NCI-H345 (cell line): ENCODE measurements at places on chromosomes 12 and 14.

- no peak for DNase-seq
Observed at GRCh38 chr12:47351526-47351925, 271.8 kb upstream of the AMIGO2 start.

- no peak for DNase-seq
Observed at GRCh38 chr12:24045816-24046257, 96.4 kb upstream of the SOX5 start.

DNA sequence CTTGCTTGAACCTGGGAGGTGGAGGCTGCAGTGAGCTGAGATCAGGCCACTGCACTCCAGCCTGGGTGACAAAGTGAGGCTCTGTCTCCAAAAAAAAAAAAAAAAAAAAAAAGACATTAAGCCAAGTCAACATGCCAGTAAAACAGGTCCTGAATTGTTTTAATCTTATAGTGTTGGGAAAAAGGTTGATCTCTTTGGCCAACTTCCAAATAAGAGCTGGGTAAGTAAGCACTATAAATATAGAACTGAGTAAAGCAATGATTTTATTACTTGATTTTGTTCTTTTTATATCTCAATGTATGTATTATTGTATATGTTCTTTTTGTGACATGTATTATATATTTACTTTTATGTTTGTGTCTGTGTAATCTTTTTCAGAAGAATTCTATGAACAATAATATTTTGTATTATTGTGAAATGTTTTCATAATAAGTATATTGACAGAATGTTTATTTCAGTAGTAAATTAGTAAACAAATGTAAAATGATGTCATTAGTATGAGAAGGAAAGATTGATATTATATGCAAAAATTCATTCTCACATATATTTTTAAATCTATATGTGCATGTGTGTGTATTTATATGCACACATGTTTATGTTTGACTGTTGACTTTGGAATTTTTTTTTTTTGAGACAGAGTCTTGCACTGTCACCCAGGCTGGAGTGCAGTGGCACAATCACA, 9.6 kb upstream of the AKAP6 start:
- DNase-seq, result peak; percentile 44

DNA sequence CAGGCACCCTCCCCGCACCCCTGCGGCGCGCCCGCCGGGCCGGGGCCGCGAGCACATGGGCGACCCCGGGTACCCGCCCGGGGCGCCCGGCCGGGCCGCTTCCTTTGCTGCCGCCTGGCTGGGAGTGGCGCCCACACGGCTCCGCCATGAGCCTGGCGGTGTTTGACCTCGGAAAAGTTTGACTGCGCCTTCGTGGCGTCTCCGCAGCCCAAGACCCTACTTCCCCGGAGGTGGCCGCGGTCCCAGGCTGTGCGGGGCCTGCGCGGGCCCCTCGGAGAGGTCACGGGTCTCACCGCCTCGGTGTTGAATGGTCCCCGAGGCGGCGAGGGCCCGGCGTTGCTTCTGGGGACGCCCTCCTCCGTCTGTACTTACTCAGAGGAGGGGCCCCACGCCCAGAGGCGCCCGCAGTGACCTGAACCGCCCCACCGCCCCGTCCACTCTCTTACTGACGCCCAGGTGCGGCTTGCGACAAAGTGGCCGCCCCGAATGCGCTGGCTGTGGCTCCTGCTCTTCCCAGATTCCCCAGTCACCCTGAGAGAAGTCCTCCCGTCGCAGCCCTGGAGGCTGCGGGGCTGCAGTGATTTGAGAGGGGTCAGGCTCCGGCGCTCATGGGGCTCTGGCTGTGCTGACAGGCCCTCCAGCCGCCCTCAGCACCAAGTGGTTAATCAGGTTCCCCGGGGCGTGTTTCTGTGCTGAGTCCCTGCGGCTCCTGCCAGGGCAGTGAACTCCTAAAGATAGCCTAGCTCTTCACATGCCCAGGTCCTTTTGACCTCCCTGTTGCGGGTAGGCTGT, 5.8 kb downstream of the KMT5A start:
- no peak for DNase-seq

DNA sequence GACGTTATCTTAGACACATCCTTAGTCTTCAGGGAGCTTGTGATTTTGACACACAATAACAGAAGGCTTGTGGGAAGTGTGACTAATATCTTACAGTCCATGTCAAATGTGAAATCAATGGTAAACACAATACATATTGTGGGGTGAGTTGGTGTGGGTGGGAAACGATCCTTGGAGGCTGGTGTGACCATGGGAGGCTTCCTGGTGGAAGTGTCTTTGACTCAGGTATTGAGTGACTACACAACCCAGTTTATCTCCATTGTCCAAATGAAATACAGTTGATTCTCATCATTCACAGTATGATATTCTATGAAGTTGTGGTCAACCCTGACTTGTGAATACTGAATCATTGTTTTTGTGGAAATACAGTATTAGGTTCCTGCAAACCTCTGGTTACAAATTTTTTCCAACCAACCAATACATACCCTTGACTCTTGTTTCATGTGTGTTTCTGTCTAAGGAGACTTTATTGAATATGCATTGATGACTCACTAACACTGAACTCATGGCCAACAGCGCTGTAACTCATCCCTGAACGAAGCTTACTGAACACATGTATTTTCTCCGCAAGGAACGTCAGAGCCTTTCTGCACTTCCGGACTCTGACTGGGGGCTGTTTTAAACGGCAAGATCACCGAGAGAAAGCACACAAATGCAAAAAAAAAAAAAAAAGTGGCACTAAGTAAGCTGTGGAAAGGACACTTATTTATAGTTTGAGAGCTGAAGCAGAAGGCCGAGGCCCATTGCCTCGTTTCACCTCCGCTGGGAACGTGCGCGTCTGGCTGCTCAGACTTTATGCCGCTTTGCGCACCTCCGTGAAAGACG, 59.0 kb downstream of the CLMN start:
- no peak for DNase-seq

DNA sequence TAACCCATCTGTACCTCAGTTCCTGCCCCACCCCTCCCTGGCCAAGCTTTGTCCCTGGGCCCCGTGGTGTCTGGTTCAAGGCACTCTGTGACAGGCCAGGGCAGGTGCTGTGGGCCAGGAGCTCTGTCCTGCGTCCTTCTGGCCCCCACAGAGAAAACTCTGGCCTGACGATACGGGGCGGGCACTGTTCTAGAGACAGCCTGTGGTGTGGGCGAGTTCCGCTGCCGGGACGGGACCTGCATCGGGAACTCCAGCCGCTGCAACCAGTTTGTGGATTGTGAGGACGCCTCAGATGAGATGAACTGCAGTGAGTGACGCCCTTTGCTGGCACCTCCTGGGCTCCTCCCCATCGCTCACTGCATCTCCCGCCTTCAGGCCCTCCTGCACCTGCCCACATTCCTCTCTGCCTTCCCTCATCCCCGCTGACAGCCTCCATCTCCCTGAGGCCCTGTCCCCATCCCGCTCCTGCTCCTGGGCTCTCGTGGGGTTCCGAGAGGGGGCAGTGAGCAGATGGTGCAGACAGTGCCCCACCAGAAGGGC, 22.8 kb upstream of the NXPH4 start:
- no peak for DNase-seq

DNA sequence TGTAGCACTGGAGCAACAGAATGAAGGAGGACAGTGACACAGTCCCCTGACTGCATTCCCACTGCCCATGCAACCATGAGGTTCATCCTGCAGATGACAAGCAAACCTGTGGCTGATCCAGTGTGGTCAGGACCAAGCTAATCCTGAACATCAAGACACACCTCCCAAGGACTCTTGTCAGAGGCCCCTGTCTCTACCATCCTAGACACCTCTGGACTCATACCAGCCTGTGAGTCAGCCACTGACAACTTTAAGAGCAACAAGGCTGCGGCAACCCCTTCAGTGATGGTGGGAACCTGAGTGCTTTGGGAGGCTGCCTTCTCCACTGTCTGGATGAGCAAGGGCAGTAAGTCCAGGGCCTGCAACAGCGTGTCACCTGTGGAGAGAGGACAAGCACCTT, 24.6 kb downstream of the GCN1 start:
- DNase-seq, result no peak

GRCh38 chr14:81350344-81351130, 49.6 kb downstream of the STON2 start:
- DNase-seq, result no peak

- DNase-seq, result no peak
Observed at GRCh38 chr12:106588771-106589170, 6.0 kb downstream of the RFX4 start.

DNA sequence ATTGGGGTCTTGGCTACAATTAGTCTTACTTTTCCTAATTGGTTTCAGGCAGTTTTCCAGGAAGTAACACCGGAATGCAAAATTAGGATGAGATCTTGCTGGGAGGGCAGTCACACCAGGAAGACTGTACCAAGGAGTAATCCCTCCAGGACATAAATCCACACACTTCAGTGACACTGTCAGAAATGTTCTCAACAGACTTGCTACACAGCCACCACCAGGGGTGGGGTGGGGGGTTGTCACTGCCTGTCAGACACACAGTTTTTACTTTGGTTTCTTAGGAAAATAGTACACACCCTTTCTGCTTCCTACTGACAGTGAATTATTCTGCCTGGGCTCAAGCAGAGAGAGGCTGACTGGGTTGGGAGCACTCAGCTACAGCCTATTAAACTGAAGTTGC, 102.9 kb upstream of the CCDC196 start:
- DNase-seq, result no peak

DNA sequence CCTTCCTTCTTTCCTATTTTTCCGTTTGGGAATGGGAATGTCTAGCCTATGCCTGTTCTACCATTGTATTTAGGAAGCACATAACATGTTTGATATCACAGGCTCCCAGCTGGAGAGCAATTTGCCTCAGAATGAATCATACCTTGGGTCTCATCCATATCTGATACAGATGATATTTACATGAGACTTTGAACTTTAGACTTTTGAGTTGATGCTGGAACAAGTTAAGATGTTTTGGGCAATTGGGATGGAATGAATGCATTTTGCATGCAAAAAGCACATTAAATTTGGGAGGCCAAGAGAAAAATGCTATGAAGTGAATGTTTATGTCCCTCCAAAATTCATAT, 61.9 kb upstream of the BEGAIN start:
- DNase-seq, result no peak

- peak; percentile 16 for DNase-seq
Observed at GRCh38 chr14:54562334-54562733, 4.6 kb upstream of the SAMD4A start.

DNA sequence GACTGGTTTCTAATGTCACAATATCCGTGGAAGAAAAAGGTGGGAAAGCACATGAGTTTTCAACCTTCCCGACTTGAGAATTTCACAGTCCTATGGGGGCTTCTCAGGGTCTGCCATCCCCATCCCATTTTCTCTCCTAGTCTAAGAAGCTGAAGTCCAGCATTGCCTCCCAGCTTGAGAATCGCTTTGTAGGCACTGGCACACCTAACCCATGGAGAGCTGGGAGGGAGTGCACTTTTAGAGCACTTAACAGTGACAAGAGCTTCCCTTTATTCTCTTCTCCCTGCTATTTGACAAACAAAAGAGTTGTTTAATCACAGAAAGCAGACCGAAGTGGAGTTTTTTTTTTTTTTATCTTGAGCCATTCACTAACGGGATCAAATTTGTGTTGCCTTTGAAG, 22.8 kb upstream of the SRRM4 start:
- peak; percentile 78 for DNase-seq

GRCh38 chr14:87999277-87999676, 5.7 kb upstream of the GPR65 start:
- no peak for DNase-seq

DNA sequence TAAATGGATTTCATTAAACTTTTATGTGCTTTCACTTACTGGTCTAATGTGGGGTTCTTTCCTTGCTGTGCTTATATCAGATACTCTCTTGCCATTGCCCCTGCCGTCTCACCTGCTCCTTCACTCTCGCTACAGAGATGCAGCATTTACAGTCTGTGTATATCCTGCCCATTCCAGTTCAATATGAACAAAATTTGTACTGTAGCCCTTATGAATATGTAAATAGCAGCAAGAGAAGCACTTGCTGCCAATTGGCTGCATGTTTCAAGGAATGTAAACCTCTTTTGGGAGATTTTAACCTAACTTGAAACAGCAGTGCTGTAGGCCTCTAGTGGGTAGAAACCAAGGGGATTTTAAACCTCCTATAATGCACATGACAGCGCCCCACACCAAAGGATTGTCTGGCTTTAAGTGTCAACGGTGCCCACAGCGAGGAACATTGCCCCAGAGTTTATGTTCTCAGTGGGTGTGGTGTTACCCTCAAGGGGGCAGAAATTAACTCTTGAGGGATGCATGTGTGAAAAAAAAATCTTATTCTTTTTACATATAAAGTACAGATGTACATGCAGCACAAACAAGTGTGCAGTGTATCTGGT, 19.1 kb downstream of the PCNX1 start:
- no peak for DNase-seq

- DNase-seq, result no peak
Observed at GRCh38 chr12:39620659-39621658, 1.4 kb upstream of the ABCD2 start.

GRCh38 chr12:15979096-15980092, 68.3 kb downstream of the DERA start:
- DNase-seq, result no peak

DNA sequence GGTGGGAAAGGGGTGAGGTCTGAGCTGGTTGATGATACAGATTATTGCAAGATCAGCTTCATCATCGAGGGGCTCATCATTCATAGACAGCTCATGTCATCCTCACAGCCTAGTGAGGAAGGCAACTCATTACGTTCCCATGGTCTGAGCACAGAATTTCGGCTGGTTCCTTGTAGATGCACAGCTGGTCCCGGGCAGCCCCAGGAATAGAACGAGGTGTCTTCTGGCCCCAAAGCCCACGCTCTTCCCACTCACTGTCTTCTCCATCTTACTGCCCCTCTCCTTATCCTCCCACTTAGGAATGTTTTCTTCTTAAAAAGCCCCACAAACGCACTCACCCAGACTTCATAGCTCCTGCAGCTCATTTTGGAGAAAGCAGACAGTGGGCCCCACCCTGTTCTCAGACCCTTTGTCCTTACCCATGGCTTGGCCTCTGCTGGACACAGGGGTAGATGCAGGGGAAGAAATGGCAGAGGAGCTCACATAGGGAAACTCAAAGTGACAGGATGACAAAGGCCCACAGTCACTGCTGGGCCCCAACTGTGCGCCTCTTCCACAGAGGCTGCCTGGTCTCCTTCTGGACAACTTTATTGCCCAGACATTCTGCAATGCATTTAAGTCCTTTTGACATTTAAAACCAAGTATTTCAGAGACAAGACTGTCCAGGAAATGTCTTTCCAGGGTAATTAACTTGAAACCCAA, 162.2 kb downstream of the ADGRD1 start:
- DNase-seq, result no peak

DNA sequence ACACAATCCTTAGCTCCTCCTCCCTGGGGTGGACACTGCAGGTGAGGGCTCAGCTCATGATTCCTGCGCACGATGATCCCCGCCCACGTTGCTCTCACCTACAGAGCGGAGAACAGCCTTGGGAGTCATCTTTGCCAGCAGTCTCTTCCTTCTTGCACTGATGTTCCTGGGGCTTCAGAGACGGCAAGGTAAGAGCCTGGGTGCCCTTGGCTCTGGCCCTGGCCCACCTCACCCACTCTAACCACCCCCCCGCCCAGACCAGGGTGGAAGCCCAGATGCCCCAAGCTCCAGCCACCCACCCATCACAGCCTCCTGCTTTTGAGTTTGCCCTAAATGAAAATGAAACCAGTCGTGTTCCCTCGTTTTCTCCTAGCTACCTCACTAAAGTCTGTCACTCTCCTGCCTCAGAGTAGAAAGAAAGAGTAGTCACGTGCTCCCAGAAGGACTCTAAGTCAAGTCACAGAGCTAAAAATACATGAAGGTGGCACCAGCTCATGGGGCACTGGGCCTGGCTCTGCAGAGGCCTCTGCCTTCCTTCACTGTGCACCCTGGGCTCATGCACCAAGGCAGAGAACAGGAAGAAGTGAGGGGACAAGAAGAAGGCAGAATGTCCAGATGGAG, 9.0 kb downstream of the TAPBPL start:
- no peak for DNase-seq
